ENCODE measurements at places on chromosomes 16 and 17.

DNA sequence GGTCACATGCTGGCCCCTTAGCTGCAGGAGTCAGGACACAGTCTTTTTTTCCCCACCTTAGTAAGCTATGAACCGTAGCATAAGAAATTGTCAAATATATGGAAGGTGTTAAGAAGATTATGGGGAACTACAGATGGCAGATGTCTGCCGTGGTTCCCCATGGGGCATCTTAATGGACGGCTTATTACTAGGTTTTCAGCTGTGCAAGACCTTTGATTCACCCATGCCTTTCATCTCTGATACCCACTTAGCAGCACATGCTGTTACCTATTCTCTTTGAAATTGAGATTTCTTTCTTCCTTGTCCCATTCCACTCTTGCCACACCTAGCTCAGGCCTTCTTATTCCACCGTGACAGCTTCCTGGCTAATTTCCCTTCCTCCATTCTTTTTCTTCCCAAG lies 70.7 kb downstream of the RPTOR start:
- DNase-seq: no peak

DNA sequence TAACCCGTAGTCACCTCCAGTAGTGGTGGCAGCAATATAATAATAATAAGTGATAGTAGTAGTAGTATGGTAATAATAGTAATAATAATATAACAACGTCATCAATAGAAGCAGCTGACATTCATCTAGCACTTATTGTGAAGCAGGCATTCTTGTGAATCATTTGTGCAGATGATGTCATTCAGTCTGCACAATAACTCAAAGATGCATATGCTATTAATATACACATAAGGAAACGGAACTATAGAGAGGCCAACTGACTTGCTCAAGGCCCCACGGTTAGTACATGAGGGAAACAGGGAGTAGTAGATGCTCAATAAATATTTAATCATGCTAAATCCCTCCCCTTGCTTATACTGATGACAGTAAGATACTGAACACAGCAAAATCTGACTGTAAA lies 35.4 kb upstream of the GAN start:
- peak; percentile 48 for DNase-seq

DNA sequence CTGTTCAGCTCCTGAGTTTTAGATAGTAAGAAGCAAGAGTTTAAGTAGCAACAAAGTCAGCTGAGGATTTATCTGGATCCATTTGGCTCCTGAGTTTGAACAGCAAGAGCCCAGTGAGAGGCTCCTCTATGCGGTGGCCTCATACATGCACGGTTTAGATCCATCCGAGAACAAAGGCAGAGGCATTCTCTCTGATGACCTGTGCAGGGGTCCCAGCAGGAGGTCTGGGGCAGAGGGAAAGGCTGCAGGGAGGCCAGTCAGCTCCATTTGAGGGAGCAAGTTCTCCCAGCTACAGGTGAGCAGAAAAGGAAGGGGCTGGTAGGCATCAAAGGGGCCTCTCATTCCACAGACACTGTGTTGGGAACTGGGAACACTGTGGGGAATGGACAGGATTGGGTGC lies 16.5 kb downstream of the PITPNM3 start:
- no peak for DNase-seq

DNA sequence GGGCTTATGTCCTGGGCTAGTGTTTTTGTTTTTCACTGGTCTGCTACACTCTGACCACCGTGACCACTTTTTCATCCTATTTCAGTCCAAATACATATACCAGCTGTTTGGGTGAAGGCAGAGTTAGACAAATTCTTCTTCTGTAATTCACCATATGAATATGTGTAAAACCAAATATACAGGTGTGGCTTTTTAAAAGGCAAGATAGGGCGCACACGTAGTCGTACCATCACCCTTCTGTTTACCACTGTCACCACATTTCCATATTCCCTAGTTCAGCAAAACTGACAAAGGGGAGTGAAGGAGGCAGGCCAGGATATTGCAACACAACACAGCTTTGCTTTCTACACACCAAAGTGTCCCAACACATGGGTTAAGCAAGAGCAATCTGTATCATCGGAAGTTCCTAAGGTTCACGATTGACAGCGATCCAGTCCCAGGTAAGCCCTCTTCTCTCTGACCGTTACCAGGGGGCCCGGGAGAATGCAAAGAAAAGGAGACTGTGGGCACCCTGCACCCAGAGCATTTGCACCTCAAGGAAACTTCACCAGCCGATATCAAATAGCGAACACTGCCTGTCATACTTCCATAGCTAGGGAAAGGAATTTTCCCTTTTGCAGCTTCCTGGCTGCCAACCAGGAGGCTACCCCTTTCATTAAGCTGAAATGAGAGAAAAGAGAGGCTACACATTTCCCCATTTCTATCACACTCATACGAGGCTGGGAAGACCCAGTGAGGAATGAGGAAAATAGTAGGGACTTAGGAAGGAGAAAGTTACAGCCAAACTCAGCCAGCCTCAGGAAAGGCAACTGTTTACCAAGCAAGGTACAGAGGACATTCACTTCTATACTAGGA lies 23.1 kb downstream of the CREBBP start:
- no peak for DNase-seq

DNA sequence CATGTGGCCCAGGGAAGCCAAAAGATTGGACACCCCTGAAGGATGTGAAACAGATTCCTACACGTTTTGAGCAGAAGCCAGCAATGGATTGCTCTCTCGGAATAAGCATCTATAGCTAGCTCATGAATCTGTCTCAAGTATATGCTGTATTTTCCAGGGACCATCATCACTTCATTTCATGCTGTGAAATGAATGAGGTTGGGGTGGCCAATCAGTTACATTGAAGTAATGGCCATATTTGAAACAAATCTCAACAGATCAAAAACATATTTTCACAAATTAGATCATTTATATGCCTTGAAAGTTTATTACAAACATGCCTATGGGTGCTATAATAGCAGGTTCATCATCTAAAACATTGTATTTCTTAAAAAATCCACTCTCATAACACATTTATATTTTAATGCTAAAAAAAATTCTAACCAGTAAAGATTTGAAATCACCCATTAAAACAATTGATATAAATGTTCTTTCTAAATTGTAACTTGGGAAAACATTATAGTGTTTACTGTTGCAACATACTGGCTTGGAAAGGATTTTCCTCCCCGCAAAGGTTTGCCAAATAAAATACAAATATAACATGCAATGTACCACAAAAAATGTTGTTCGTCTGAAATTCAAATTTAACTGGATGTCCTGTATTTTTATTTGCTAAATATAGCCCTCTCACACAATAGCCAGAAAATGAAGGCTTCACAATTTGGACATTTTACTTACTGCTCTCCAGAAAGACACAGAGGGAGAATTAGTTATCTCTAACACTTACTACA lies 743.6 kb downstream of the KCNJ2 start:
- no peak for DNase-seq

- DNase-seq: no peak
Observed at GRCh38 chr16:11552440-11552839, 34.3 kb downstream of the LITAF start.

- DNase-seq: peak; percentile 83
Observed at GRCh38 chr16:77807-78443, at the start of gene MPG. Gene MPG, plus strand, starts transcription at chr16:78225. Its CDS starts 85 bp downstream, at chr16:78310.

- no peak for DNase-seq
Observed at GRCh38 chr16:56231-56927, 2.8 kb downstream of the SNRNP25 start.

DNA sequence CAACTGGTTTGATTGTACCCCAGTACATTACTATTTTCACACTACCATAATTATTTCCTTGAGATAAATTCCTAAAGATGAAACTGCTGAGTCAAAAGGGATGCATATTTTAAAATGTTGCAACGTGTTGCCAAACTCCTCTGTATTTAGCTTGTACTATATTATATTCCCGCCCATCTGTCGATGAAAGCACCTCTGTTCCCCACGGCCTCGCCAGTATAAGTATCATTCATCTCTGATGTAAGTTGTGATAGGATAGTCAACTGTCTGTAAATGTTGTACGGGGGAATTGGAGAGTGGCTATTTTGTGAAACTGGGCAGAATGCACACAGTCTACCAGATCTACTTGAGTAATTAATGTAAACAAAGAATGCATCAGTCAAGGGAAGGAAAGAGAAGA lies 47.7 kb upstream of the TNRC6A start:
- peak; percentile 29 for DNase-seq

- DNase-seq: no peak
Observed at GRCh38 chr16:21994856-21995465, 6.0 kb downstream of the PDZD9 start.

GRCh38 chr16:86681031-86681756 lies 102.8 kb downstream of the FOXL1 start:
- peak; percentile 92 for DNase-seq

- DNase-seq: no peak
Observed at GRCh38 chr16:67084345-67085028, 25.3 kb upstream of the PHAF1 start.

- no peak for DNase-seq
Observed at GRCh38 chr17:59627274-59627673, 7.6 kb downstream of the CLTC start.

GRCh38 chr17:39244600-39245570 lies 19.1 kb upstream of the STAC2 start:
- peak; percentile 75 for DNase-seq

GRCh38 chr17:49375544-49375943 lies 13.5 kb upstream of the ZNF652 start:
- no peak for DNase-seq

- DNase-seq: no peak
Observed at GRCh38 chr17:37475731-37476420, 13.8 kb upstream of the DUSP14 start.

- no peak for DNase-seq
Observed at GRCh38 chr16:8869212-8869987, 594 bp upstream of the CARHSP1 start.

DNA sequence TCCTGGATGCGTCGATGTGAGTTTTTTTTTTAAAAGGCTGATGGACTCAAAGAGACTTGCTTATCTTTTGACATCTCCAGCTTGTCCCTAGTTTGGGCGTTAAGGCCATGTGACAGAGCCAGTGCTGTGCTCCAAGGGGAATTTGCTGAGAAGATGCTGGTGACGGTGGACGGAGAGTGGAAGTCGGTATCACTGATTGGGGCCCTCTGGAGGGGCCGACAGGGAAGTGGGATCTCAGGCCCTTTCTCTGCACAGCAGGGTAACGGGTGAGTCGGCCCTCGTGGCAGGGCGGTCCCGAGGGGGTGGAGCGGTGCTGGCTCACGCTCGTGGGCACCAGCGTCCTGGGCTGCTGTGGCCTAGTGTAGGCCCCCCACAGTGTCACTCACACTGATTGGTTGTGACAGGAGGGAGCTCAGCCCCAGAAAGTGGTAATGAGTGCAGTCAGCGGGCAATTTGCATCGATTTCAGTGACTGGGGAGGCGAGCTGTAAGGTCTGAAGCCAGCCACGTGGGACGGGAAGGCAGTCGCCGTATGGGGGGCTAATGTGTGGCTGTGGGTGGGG lies 91.3 kb downstream of the TBC1D16 start:
- DNase-seq: no peak

DNA sequence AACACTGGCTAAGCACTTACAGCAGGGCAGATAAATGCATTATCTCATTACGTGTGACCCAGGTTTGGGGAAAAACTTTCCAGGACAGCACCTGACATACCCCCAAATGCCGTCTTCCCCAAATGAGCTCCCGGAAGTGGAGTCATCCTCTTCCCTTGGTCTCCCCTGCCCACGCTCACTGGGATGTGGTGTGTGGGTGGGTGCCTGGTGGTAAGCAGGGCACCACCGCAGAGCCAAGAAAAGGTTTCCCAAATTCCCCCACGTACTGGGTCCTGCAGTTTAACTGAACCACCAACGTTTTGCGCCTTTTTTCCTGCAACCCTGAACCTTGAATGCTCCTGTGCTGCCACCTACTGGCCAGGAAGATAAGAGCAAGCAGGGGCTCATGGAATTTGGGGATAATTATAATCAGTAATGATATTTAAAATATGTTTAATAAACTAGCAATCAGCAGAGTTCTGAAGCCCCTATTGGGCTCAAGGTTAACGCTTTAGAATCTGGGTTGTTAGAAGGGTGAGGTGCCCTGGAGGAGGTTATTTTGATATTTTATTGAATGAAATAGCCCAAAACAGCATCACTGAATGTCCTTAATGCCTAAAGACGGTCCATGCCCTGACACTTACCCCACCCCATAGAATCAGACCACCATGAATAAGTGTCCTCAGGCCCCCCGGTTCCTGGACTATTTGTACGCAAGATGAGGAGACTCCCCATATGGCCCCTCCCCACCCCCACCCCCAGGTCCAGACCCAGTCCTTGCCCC lies 8.0 kb downstream of the SPPL2C start:
- DNase-seq: peak; percentile 50

DNA sequence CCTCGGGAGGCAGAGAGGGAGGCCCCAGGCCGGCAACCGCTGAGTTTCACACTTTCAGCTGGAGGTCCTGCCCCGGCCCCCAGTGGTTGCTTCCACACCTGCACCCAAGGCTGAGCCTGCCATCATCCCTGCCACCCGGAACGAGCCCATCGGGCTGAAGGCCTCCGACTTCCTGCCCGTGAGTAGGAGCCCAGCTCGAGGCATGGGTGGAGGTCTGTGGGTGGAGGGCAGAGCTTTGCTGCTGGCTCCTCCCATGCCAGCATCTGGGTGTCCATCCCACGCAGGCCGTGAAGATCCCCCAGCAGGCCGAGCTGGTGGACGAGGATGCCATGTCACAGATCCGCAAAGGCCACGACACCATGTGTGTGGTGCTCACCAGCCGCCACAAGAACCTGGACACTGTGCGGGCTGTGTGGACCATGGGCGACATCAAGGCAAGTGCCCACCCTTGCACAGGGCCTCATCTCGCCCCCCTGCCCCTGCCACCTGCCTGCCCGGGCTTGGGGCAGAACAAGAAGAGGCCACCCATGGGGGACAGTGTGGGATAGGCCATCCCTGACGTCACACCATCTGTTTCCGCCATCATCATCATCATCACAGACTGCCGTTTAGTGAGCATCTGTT lies 19.6 kb downstream of the KATNB1 start:
- no peak for DNase-seq

DNA sequence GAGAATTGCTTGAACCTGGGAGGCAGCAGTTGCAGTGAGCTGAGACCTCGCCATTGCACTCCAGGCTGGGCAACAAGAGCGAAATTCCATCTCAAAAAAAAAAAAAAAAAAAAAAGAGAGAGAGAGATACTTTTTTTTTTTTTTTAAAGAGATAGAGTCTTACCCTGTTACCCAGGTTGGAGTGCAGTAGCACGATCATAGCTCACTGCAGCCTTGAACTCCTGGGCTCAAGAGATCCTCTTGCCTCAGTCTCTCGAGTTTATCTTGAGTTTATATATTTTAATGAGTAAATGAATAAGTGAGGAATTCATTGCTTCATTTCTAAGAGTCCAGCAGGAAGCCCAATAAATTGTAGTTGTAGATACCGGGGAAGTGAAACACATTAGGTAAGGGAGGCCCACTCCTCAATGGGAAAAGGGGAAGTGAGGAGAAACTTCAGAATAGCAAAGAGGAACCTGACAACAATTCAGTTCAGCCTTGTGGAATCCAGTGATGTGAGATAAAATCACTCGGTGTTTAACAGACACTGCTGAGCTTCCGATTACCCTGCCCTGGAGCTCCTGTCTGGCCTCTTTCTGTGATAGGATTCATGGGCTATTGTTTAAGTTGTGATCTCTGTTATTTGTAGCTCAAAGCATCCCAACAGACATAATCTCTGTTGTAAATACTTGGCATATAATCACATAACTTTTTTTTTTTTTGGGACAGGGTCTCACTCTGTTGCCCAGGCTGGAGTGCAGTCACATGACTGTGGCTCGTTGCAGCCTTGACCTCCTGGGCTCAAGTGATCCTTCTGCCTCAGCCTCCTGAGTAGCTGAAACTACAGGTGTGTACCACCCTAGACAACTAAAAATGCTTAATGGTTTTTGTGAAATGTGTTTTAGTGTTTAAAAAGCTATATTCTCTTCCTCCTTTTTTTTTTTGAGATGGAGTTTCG lies 15.8 kb upstream of the ITGAM start:
- no peak for DNase-seq

GRCh38 chr16:89999831-90000574 lies 19.3 kb downstream of the DBNDD1 start:
- DNase-seq: no peak

All from fibroblast of skin of back (primary cell).